Stimulated activated CD8-positive, alpha-beta memory T cell treated with anti-CD3 and anti-CD28 coated beads, Interleukin-2, amount 100 ng/mL, for 48 hours (primary cell): ENCODE measurements at places on chromosomes 16 and 17.

DNA sequence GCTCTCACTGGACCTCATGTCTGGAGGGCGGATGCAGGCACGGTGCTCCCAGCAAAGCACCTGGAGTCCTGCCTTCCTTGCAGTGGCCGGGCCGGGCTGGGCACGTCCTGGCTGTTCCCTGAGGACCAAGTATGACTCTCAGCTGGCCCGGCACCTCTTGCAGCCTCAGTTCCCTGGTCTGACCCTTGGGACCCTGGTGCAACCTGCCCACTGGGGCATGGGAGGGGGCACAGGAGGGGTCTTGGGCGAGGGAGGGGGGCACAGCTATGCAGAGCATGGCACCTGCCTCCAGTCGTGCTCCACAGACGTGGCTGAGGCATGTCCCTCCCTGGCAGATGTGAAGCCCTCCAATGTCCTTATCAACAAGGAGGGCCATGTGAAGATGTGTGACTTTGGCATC lies 19.6 kb downstream of the MAP2K3 start:
- no peak for DNase-seq

DNA sequence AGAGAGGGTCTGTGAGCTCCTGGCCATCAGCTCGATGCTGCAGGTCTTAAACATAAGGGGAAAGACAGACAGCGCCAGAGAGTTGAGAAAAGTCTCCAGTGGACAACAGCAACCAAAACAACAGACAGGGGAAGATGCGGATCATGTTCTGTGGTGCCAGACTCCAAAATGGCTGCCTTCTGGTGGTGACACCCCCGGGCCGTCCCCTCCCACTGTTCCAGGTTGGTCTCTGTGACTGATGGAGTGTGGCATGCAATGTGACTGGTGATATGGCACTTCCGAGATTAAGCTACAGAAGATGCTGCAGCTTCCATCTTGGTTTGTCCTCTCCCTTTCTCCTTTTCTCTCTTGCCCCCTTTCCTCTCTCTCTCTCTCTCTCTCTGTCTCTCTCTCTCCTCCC lies 40.4 kb upstream of the RBFOX3 start:
- DNase-seq: no peak

- no peak for DNase-seq
Measured at GRCh38 chr16:1071561-1072225, 854 bp upstream of the SSTR5 start.

DNA sequence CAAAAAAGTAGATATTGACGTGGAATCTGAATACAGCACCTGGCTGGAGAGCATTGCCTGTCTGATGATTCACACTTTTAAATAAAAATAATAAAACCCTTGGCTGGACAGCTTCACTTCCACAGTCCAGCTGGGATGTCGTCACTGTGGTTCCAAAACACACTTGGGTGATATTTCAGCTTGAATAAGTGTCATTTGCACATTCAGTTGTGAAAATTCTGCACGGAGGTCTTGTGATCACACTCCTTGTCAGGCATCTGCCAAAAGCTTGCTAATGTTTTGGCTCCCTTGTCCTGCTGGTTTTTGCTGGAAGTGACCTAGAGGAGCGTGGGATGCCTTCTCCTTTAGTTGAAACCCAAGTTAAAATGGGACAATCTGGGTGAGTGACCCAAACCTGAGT lies 60.7 kb downstream of the PCTP start:
- DNase-seq: no peak

- no peak for DNase-seq
Measured at GRCh38 chr17:19308398-19308797, 54.1 kb downstream of the B9D1 start.

DNA sequence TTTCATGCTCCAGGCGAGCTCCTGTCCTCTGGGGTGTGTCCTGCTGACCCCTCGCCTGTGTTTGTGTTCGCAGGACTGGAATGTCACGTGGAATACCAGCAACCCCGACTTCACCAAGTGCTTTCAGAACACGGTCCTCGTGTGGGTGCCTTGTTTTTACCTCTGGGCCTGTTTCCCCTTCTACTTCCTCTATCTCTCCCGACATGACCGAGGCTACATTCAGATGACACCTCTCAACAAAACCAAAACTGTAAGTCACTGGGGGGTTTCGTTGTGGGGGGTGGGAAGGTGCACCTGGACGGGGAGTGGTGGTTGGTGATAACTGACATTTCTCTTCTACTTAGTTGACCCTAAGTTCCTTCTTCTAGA lies 58.3 kb downstream of the ABCC1 start:
- no peak for DNase-seq

DNA sequence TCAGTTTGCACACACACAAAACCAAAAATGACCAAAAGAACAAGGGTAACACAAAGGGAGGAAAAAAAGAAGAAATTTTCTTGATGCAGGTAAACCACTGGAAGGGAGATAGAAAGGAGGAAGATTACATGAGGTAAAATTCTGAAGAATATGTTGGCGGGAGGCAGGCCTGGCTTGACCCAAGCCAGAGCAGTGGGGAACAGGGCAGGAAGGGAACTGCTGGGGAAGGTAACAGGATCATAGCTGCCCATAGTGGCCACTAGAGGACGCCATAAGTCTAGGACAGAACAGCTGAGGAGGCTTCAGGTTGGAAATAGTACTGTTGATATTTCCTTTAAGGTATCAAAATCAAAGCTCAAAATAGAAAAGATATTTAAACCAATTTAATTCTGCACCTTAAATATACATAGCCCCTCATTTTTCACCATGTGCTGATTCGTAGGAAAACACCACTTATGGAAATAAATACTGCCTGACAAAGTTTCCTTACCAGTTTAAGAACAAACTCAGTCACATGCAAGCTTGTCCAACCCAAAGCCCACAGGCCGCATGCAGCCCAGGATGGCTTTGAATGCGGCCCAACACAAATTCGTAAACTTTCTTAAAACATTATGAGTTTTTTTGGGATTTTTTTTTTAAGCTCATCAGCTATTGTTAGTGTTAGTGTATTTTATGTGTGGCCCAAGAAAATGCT lies 15.5 kb downstream of the VPS35 start:
- peak; percentile 20 for DNase-seq

DNA sequence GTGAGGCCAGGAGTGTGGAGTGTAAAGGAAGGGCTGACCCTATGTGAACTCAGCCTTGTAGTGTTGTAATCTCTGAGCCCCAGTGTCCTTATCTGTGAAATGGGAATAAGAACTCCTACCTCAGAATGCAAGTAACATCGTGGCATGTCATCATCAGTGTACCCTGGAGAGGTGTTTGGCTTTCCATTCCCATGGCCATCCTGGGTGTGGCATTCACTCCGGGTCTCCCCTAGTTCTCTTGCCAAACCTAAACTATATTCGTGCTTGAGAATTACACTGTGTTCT lies 1.9 kb downstream of the NXPH3 start:
- no peak for DNase-seq

- peak; percentile 83 for DNase-seq
Measured at GRCh38 chr17:27381007-27381501, 75.2 kb upstream of the KSR1 start.

GRCh38 chr17:3553419-3554401 lies 3.9 kb downstream of the TRPV3 start:
- DNase-seq: no peak

DNA sequence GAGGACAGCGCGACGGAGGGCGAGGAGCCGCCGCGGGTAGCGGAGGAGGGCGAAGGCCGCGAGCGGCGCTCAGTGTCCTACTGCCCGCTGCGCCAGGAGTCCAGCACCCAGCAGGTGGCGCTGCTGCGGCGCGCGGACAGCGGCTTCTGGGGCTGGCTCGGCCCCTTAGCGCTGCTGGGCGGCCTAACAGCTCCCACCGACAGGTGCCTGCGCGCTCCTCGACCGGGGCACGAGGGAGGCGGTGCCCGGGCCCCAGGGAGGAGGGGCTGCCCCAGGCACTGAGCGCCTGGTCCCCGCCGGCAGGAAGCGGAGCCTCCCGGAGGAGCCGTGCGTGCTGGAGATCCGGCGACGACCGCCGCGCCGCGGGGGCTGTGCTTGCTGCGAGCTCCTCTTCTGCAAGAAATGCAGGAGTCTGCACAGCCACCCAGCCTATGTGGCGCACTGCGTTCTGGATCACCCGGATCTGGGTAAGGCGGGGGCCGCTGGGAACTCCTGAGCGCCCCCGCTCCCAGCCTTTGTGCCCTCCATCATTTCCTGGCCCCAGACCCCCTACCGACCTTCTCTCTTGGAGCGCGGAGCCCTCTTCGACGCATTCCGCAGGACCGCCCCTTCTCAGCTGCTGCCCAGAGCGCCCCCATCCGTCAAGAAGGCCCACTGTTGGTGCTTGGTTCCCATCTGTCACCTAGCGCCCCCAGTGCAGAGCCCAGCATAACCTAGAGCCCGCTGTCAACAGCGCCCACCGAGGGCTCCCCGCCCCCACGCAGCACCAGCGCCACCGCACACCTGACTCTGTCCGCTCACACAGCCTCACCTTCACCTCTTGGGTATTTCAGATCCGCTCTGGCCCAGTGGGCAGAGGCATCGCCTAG lies 3.7 kb downstream of the C17orf50 start:
- peak; percentile 84 for DNase-seq
